IPS-NIHi11 (cell line): ENCODE measurements at places on chromosomes 13 and 19.

DNA sequence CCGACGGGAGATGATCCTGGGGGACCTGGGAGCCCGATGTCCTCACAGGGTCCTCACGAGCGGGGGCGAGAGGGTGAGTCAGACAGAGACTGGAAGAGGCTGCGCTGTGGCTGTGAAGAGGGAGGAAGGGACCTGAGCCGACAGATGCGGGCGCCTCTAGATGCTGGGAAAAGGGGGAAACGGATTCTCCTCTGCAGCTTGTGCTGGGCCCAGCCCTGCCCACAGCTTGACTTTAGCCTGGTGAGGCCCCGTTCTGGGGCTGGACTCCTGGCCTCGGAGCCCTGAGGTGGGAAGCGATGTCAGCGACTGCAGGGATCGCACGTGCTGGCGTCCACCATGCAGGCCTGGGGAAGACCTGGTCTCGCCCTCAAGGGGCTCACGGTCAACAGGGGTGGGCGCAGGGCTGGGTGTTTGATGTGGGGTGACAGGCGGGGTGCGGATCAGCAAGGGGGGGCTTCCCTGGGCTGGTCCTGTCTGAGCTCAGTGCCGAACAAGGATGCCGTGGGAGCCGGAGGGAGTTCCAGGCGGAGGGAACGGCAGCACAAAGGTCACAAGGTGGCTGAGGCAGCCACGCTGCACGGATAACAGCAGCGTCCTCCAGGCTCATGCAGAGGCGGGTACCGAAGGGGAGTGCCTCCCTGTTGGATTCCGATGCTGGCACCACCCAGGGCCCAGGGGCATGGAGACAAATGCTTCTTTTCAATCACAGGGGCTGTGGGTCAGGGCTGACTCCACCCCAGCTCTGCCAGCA is 31.8 kb downstream of the PIP5K1C start:
- DNase-seq, result no peak

DNA sequence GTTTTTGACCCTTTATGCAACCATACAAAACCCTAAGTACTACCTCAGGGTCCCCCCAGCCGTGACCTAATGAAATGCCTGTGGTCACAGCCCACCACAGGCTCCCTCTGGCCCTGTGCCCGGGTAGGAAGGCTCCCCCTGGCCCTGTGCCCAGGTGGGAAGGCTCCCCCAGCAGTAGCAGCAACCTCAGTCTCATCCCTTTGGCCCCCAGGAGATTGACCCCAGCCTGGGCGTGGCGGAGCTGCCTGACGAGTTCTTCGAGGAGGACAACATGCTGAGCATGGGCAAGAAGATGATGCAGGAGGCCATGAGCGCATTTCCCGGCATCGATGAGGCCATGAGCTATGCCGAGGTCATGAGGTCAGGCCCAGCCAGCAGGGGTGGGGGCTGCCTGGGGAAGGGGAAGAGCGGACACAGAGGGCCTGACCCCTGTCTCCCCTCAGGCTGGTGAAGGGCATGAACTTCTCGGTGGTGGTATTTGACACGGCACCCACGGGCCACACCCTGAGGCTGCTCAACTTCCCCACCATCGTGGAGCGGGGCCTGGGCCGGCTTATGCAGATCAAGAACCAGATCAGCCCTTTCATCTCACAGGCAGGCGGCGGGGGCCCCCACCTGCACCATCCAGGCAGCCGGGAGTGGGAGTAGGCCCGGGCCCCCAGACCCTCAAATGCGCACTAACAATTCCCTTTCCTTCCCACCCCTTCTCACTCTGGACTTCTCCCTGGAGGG is 6.3 kb upstream of the BEST2 start:
- no peak for DNase-seq

GRCh38 chr19:39906283-39906682 is 28.2 kb downstream of the FCGBP start:
- no peak for DNase-seq

DNA sequence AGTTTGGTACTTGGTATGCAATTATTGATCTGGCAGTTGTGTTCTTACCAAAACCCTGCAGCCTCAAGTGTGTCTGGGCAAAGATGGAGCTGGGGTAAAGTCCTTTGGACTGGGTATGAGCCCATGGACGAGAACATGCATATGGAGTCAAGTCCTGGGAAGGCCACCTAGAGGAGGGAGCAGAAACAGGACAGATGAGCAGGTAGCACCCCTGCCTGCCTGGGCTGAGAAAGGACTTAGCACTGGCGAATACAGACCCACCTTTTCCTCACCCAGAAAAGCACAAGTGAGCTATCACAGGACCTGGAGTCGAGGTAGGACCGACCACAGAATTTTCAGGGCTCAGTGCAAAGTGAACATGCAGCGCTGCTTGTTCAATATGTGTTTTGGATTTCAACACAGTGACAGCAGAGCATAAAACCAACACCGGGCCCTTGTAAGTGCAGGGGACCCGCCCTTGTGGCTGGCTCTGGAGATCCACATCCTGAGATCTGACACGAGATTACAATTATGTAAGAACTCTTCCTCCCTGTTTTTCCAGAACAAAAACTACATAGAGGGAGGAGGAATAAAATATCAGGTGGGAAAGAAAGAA is 25.9 kb downstream of the IGFL2 start:
- DNase-seq, result peak; percentile 32

GRCh38 chr19:55959996-55960675 is 12.5 kb downstream of the NLRP8 start:
- DNase-seq, result no peak

DNA sequence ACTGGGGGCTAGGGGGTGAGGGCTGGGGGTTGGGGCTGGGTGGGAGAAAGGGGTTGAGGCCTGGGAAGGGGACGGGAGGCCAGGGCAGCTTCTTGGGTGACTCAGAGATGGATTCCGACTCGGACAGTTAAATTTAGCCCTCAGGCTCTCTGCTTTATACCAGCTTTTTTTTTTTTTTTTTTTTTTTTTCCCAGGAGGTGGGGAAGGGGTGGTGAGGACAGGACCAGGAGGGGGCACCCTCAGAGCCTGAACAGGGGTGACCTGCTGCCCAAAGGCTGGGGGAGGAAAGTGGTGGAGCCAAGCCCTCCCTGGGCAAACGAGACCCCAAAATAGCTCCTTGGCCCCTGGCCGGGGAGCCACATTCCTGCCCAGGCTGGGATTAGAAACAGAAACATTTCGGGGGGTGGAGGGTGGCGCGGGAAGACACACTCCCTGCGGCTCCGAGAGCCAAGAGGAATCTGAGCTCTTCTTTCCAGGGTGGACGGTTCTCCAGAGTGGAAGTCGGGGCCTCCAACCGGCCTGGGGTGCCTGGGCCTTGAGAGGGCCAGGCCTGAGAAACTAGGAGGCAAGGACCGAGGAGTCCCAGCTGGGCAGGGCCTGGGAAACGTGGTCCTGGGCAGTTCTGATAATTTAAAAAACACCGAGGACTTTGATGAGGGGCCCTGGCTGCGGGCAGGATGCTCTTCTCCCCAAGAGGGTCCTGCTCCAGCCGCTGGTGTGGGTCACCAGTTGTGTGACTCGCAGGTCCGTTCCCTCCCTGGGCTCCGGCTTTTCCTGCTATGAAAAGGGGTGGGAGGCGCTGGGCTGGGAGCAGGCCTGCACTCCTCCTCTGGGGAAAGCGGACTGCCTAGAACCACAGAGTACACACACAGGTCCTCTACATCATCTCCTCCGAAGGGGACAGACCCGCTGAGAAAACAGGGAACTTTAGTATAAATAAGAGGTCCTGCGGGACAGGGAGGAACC is 813 bp upstream of the DMPK start:
- peak; percentile 46 for DNase-seq

GRCh38 chr13:97121894-97122293 is 100.2 kb upstream of the MBNL2 start:
- no peak for DNase-seq
